Activated naive CD8-positive, alpha-beta T cell treated with anti-CD3 and anti-CD28 coated beads for 36 hours (primary cell): ENCODE measurements at places on chromosomes 11 and 22. TPM values are rescaled to one million over a fixed set of nuclear protein-coding genes. Genes with fewer than 3 reads are reported as not detected.

GRCh38 chr11:72773291-72773690 is 20.6 kb downstream of the STARD10 start:
- H3K4me3 ChIP-seq = no peak overlapping the region
- H3K27ac ChIP-seq = no peak overlapping the region
- DNase-seq = no peak
- H3K36me3 ChIP-seq = no peaks in the 10 kb centered on the region

- H3K36me3 ChIP-seq = peaks cover 3% of the 10 kb centered on the region
- no peak for DNase-seq
- no peak overlapping the region for H3K4me3 ChIP-seq
- H3K27me3 ChIP-seq = peaks cover 26% of the 10 kb centered on the region
Measured at GRCh38 chr11:114084414-114084813, 24.9 kb downstream of the ZBTB16 start.

- H3K4me3 ChIP-seq = no peak overlapping the region
- H3K36me3 ChIP-seq = peaks cover 27% of the 10 kb centered on the region
- no peak for DNase-seq
- H3K27ac ChIP-seq = no peak overlapping the region
- H3K27me3 ChIP-seq = no peaks in the 10 kb centered on the region
- H3K4me1 ChIP-seq = peaks cover 22% of the 10 kb centered on the region
Measured at GRCh38 chr22:36281781-36282327, 28.9 kb downstream of the APOL1 start.

DNA sequence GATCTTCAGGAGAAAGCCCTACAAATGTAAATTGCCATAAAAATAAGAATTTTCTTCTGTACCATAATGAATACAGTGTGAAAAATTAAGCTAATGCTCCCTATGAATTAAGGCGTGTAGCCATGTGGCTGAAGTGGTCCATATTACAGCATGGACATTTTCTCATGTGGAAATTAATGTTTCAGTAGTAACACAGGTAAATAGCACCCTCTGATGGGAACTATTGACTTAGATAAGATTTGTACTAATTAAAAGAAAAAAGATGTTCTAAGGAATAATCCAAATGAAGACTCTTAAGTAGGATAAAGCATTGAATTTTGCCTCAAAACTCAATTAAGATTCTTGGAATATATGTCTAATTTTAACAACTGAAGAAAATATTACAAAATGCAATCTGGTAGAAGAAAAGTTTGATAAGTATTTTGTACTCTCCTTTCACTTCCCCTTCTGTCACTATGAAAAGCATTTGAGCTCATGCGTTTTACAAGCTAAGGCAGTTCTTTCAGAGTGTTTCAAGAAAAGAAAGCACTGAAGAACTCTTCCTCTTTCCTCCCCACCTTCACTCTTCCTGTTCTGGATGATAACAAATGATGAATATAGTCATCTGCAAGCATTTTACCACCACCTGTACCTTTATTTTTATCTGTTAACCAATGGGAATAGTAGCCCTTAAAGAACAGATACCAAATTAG is 9.9 kb upstream of the OR8D2 start:
- H3K4me1 ChIP-seq = no peaks in the 10 kb centered on the region
- H3K27me3 ChIP-seq = peaks cover 13% of the 10 kb centered on the region
- no peak overlapping the region for H3K4me3 ChIP-seq
- DNase-seq = no peak

GRCh38 chr11:46710821-46711269 is 8.2 kb upstream of the F2 start:
- peaks cover 3% of the 10 kb centered on the region for H3K4me1 ChIP-seq
- H3K4me3 ChIP-seq = no peak overlapping the region
- no peaks in the 10 kb centered on the region for H3K27me3 ChIP-seq
- no peak for DNase-seq

DNA sequence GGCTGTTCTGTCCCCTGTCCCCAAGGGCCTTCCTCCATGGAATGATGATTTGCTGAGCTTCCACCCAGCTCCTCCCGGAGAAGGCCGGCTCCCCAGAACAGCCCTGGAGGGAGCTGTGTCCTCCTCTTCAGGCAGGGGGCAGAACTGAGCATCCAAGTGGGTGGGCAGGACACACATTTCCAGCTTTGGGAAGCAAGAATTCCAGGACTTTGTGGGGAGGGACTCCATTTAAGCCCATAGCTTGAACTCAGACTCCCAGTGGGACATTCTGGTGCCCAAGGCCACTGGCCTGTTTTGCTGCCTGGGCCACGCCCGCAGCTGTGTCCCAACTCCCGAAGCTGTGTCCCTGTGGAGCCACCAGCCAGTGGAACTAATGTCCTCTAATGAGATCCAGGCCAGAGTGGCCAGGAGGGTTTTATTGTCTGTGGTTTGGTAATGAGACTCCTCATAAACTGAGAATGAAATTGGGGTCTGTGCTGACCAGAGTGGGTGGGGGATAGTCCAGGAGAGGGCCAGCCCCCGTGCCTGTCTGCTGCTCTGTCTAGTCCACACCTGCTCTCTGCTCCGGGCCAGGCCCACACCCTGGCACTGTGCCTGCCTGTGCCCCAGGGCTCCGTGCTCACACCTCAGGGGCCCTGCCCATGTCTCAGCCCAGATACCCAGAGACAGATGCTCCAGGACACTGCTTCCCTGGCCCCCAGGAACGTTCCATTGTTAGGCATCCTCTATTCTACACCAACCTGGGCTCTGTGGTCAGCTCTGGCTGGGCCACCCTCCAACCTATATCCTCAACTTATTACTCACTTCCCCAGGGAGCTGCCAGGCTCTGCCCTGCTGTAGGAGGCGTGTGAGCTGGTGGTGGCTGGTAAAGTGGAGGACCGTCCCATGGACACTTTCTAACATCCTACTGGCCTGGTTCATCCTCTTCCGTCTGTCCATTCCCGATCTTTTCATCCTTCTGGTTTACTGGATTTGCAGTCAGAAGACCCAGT is 7.6 kb downstream of the NECTIN1 start:
- no peaks in the 10 kb centered on the region for H3K36me3 ChIP-seq
- H3K27me3 ChIP-seq = no peaks in the 10 kb centered on the region

GRCh38 chr11:111731821-111732220 is 34.4 kb downstream of the PPP2R1B start:
- no peak for DNase-seq
- H3K27ac ChIP-seq = no peak overlapping the region

DNA sequence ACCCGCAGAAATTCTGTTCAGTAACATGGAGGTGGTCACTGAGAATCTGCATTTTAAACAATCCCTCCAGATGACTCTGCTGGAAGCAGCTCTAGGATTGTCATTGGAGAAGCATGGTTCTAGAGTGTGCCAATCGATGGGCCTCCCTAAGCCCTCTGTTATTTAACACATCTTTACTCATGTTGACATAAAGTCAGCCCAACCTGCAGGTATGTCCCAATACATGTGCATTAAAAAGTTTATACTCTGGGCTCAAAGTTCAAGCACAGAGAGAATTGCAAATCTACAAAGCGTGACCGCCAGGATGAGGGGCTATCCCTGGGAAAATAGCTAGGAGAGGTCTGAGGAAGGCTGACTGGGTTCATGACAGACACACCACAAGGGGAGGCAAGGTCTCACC is 116.4 kb downstream of the KIRREL3 start:
- no peaks in the 10 kb centered on the region for H3K4me1 ChIP-seq
- H3K4me3 ChIP-seq = no peak overlapping the region
- no peak overlapping the region for H3K27ac ChIP-seq
- peaks cover 13% of the 10 kb centered on the region for H3K27me3 ChIP-seq
- DNase-seq = no peak

DNA sequence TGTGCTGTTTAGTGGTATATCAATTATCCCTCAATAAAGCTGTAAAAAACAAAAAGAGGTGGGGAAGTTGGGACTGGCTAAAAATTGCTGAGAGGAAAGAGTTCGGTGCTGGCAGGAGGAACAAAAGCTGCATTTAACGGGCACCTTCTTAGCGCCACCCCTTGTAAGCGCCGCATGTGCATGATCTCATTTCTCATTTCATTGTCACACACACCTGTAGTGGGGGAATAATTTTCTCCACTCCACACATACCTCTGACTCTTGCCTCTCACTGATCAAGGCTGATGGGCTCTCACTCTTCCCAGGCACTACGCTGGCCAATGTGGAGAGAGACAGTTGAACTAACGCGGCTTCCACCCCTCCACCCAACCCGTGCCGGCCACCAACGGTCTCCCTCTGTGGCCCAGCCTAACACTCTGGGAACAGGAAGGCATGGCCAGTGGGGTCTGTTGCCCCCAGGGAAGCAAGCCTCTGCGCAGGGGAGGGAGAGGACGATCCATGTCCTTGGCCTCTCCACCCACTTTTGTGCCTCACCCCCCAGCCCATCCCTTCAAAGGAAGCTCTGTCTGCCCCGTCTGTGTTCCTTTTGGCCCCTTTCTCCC is 186.7 kb upstream of the SYT13 start:
- no peak overlapping the region for H3K4me3 ChIP-seq
- no peaks in the 10 kb centered on the region for H3K36me3 ChIP-seq
- no peak overlapping the region for H3K27ac ChIP-seq
- DNase-seq = no peak
- peaks cover 2% of the 10 kb centered on the region for H3K27me3 ChIP-seq

The KRTAP5-10 gene
- not detected for total RNA-seq

The RTN4RL2 gene
- 0.44 TPM for total RNA-seq

The SYNGR1 gene
- total RNA-seq = 7.4 TPM

The SLC35F2 gene
- 28.4 TPM for total RNA-seq

The DKK3 gene
- total RNA-seq = not detected

The RAB38 gene
- total RNA-seq = 21.0 TPM

The BRSK2 gene
- 0.97 TPM for total RNA-seq

The ROM1 gene
- total RNA-seq = 2.8 TPM

The LIF gene
- 282 TPM for total RNA-seq

The OR4A16 gene
- not detected for total RNA-seq

The TEX12 gene
- 0.26 TPM for total RNA-seq

The SLC37A2 gene
- 0.47 TPM for total RNA-seq

The EXT2 gene
- 22.4 TPM for total RNA-seq

The CBLIF gene
- total RNA-seq = not detected
